Stimulated activated CD8-positive, alpha-beta memory T cell treated with anti-CD3 and anti-CD28 coated beads, Interleukin-15, amount 100 ng/mL, for 24 hours (primary cell): ENCODE measurements at places on chromosomes 3 and 15.

- no peak for DNase-seq
Observed at GRCh38 chr3:47636921-47637320, 58.3 kb upstream of the CSPG5 start.

DNA sequence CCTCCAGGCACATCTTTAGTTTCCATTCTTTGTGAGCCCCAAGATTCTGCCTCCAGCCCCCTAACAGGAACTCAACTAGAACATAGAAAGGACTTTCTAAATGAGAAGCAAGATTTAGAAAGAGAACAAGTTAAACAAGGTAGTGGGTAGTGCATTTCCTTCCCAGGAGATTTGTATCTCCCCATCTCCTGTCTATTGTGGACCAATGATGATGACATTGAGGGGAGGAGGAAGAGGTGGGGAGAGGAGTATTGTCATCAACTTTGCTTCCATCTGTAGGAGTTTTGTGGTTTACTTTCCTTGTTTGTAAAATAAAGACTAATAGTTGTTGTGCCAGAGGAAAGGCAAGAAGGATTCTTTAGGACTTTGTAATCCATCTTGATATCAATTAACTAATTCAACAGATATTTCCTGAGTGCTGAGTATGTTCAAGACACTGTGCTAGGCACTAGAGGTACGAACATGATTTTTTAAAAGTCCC is 235.3 kb upstream of the ROPN1 start:
- DNase-seq = no peak

DNA sequence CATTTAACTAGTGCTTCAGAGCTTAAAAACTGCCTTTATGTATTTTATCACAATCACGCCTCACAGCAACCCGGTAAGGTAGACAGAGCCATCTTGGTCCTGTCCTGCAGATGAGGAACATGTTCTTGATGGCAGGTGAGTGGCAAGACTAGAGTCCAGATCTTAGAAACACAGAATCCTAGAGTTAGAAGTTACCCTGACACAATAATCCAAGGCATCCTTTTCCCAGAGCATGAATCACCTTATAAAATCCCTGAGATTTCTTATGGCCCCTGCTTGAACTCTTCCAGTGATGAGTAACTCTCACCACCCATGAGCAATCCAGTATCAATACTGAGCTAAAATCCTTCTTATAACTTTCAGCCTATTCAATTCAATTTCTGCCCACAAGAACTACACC is 16.9 kb downstream of the POPDC2 start:
- no peak for DNase-seq

- DNase-seq = no peak
Observed at GRCh38 chr15:45122719-45123118, 7.0 kb downstream of the DUOXA1 start.

DNA sequence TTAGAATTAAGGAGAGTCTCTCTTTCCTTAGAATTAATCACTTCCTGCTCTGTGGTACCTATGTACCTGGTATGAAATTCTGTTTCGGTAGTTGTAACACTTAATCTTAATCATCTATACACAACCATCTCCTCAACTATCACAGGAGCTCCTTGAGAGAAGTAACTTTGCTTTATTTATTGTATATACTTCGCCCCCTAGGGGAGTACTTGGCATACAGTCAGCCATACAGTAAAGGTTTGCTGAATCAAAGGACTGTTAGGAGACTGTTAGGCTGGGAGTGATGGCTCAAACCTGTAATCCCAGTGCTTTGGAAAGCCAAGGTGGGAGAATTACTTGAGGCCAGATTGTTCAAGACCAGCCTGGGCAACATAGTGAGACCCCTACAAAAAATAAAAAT is 44.7 kb downstream of the RORA start:
- no peak for DNase-seq

- no peak for DNase-seq
Observed at GRCh38 chr3:45701172-45701867, 12.1 kb downstream of the SACM1L start.

- DNase-seq = no peak
Observed at GRCh38 chr3:13498354-13499060, 18.4 kb downstream of the HDAC11 start.

- no peak for DNase-seq
Observed at GRCh38 chr3:82736696-82737277, 975.3 kb upstream of the GBE1 start.

- DNase-seq = no peak
Observed at GRCh38 chr3:131232711-131233267, 148.8 kb upstream of the NUDT16 start.

DNA sequence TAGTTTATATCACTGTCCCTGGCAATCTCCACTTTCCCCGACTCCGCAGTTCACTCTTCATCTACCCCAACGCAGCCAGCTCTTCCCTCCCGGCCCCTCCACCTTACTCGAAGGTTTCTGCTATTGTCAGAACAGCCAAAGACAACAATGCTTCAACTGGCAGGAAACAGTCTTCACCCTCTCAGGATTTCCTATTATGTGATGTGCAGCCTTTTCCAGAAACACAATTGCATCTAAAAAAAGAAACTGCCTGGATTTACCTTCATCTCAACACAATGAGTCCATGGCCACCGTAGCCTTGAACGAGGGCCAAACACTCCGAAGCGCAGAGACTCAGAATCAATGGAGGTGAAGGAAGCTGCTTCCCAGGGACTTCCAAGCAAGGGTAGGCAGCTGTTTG is 182.1 kb upstream of the TSC22D2 start:
- DNase-seq = no peak

- DNase-seq = no peak
Observed at GRCh38 chr15:58472821-58473581, 41.2 kb downstream of the LIPC start.

GRCh38 chr3:81761904-81762580 is 597 bp upstream of the GBE1 start:
- no peak for DNase-seq

DNA sequence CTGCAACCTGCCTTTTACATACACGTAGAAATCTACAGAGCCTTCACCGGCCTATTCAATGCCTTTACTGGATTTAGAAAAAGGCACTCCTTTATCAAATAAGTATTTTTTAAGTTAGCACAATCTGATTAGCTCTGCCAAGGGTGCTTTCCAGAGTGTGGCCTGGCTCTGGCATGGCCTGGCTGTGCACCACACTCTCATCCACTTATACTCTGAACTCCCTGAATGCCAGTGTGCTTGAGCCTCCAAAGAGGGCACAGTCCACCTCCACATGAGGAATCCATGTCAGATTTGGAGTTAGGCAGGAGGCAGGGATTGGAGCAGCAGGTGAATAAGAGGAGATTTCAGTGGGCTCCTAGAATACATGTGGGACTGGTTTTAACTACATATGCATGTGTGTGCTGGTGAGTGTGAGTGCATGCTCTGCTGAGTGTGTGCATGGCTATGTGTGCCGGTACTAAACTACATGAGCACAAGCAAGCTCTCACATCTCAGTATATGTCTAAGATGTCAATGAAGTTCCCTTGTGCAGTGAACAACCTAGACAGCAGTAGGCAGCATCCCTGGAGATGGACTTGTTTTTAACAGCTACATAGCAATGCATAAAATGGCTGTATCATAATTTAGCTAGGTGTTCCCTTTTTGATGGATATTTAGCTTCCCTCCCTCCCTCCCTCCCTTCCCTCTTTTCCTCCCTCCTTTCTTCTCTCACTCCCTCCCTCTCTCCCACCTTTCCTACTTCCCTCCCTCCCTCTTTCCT is 17.8 kb upstream of the ZFAND6 start:
- no peak for DNase-seq
